ENCODE measurements at places on chromosomes 4 and X.
A peak's percentile ranks its signal among the peaks of the same experiment; 100 is the strongest.

DNA sequence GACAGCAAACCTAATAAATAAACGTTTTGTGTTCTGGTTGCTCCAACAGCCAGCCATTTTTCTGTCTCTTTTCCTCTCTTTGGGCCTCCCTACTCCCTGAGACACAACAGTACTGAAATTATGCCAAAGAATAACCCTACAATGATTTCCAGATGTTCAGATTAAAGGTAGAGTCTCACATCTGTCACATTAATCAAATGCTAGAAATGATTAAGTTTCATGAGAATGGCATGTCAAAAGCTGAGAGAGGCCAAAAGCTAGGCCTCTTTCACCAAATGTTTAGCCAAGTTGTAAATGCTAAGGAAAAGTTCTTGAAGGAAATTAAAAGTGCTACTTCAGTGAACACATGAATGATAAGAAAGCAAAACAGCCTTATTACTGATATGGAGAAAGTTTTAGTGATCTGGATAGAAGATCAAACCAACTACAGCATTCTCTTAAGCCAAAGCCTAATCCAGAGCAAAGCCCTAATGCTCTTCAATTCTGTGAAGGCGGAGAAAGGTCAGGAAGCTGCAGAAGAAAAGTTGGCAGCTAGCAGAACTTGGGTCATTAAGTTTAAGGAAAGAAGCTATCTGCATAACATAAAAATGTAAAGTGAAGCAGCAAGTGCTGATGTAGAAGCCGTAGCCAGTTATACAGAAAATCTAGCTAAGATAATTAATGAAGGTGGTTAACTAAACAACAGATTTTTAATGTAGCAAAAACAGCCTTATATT lies 182.1 kb upstream of the NUDT6 start:
- no peak for DNase-seq

DNA sequence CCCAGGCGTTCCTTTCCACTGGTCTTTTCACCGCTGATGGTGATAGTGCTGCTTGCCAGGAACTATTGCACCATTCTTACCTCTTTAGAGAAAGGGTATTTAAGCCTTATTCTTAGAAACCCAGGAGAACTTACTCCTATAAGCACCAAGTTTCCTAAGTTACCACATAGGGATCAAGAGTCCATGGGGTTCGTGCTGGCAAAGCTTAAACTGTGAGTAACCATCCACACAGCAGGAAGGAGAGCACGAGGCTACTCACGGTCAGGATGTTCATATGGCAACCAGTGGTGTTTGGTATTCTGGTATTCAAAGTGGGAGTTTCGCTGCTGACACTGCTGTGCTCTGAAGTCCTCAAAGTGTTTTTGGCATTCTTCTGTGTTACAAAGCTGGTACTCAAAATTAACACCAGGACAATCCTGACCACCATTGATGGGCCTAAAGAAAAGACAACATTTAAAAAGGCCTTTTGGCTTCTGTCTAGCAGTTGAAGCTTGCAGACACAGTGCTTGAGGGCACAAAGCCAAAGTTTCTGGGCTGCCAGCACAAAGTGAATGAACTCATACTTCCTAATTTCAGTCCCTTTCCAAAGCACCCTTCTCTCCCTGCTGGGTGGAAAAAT lies 256.9 kb downstream of the ADAMTS3 start:
- no peak for DNase-seq

- DNase-seq: no peak
Measured at GRCh38 chr4:173398779-173399415, at the start of gene SCRG1. SCRG1 (minus strand) TSS chr4:173399116; CDS start chr4:173391414, 7,702 bp downstream.

- no peak for DNase-seq
Measured at GRCh38 chrX:24777660-24778059, 83.9 kb downstream of the POLA1 start.

DNA sequence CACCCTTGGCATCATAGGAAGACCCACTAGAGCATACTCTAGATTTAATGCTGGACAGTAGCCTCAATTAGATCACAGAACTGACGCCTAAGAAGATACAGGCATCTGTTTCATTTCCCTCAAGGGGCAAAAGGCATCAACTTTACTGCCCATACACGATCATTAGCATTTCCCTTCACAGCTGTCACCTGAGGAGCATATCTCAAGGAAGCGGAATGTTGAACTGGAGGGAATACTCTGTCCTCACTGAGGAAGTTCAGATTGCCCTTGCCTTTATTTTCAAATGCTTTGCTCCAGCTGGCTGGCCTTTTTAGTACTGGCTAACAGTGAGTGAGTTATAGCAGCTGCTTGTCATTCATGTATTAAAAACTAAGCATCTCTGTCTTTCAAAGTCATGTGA lies 508.4 kb upstream of the GALNT7 start:
- no peak for DNase-seq

DNA sequence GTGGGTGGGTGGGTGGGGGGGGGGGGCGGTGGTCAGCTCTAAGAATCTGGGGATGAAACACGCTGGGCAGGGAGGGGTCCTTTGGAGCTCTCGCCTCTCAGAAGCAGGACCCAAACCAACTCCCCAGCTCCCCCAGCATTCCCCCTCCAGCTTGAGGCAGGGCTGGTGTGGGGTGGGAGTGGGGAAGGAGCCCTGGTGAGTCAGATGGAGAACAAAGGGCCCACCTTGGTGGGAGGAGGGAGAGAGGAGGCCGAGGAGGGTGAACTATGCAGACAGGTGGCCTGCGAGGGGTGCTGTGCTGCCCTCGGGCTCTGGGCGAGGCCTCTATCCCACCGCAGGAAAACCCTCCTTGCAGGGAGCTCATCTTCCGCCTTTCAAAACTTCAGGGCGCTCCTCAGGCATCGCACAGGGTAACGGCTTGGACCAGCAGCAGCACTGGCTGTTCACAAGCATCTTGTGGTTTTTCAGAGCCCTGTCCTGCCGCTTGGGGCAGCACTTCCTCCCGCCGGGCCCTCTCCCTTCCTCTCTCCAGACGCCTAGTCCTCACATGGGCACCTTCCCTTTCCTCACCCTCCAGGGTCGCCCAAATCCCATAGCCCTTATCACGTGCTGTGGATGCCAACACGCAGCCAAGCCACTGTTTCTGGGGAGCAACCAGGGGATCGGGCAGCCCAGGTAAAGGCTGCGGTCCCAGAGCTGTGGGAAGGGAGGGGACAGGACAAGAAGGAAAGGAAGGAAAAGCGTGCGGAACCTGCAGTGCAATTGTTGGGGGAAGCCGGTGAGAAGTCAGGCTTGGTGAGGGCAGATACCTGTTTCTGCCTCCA lies 34.0 kb upstream of the GRPEL1 start:
- DNase-seq: peak; percentile 78

DNA sequence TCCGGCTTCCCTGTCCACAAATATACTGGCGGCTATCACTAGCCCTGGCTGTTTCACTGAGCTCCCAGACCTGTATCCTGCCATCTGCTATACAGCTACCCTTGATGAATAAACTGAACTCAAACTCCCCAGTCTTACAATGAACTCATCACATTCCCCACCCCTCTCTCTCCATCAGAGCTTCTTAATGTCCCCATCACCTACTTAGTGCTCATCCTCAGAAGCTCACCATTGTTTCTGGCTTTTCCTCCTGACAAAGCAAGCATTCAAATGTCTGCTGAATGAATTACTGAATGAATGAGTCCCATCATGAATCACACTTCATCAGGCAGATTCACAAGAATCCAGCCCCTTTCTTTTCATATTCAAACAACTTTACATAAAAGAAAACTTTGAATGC lies 5.7 kb upstream of the DGAT2L6 start:
- DNase-seq: no peak

DNA sequence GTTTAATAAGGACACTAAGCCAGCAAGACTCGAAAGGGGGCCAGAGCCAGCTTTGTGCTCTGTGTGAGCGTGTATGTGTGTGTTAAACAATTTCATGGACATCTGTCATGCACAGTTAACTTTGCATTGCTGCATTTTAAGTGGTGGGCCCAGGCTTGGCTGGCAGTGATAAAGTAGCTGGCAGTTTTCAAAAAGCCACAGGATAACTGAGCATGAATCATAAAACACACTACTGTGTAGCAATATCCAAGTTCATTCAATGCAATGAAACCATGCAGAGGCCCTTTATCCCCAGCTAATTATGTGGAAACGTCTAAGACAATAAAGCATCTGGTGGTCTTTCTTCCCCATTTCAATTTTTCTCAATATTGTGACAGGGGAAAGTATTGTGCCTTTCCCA lies 132.9 kb downstream of the NKX6-1 start:
- no peak for DNase-seq

- peak; percentile 25 for DNase-seq
Measured at GRCh38 chr4:7391637-7392437, 42.9 kb downstream of the PSAPL1 start.

DNA sequence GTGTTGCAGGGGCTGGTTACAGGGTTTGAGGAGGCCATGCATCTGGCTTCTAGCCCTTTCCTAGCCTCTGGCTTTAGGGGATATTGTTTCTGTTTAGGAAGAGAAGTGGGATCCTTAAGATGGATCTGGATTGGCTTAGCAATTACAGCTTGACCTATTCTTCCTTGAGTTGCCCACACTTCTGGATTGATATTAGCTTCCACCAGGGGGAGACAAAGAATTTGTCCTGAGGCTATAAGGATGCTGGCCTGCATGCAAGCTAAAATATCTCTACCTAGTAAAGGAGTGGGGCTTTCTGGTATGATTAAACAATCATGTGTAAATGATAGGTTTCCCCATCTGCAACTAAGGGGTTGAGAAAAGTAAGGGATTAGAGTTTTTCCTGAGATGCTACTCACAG lies 117.2 kb downstream of the TEX13C start:
- DNase-seq: no peak

DNA sequence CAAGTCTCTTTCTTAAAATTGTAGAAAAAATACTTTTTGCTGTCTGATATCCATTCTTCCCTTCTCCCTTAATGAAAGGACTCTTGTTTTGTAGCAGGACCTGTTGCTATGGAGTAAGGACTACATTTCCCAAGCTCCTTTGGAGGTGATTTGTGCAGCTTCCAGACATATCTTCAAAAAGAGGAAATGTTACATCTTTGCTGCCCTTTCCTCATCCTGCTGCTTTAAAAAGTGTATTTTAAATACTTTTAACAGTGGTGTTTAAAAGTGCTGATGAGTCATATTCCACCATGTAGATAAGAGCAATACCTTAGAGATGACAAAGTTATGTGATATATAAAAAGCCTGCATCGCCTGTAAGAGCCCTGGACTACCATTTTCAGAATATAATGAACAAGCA lies 98.7 kb downstream of the CFAP299 start:
- DNase-seq: no peak

GRCh38 chr4:20217521-20217920 lies 34.2 kb upstream of the SLIT2 start:
- DNase-seq: no peak

DNA sequence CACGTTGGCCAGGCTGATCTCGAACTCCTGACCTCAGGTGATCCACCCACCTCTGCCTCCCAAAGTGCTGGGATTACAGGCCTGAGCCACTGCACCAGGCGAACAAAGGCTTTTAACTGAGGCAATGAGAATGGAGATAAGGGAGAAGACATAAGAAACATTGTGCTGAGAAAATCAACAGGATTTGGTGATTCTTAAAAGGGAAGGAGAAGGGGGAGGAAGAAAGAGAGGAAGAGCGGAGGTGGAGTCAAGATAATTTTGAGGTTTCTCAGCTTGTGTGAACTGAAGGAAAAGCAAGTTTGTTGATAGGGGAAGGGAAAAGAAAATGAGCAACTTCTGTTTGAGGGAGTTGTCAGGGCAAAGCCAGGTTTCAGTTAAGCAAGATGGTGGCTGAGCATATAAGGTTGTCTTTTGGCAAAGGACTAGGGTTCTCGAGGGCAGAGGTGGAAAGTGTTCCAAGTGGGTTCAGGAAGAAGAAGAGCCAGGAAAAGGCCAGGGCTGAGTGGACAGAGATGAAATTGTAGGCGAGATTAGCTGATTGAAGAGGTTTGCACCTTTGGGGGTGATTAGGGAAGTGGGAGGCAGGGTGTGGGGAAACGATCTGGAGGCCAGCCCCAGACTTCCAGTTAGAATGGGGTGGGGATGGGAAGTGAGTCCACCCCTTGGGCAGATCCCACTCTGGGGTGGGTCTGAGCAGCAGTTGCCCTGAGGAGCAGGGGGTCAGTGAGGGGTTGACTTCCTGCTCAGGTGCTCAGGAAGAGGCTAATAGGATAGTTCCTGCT lies 7.8 kb downstream of the DOCK11 start:
- no peak for DNase-seq

- DNase-seq: peak; percentile 73
Measured at GRCh38 chr4:142846729-142847596, 862 bp upstream of the INPP4B start.

DNA sequence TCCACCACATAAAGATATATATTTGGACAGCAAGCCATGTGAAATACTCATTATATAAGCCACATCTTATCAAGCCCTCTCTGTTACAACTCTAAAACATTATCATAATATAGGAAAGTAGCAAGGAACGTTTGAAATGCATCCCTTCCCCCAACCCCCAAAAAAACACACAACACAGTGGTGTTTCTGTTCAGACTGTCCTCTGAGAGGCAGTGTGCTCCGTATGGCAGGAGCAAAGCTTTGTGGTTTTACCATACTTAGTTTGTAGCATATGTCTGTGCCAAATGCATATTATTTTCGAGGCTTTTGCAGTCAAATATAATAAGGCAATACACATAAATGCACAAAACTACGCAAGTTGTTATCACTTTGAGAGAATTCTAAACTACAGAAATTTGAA lies 194.2 kb downstream of the RAPGEF2 start:
- DNase-seq: no peak

GRCh38 chrX:71504346-71504745 lies 28.6 kb upstream of the OGT start:
- no peak for DNase-seq

- no peak for DNase-seq
Measured at GRCh38 chrX:85026170-85026569, 22.5 kb downstream of the APOOL start.

- no peak for DNase-seq
Measured at GRCh38 chrX:17425136-17425535, 50.1 kb downstream of the NHS start.
